ENCODE measurements at places on chromosomes 12 and 14.

DNA sequence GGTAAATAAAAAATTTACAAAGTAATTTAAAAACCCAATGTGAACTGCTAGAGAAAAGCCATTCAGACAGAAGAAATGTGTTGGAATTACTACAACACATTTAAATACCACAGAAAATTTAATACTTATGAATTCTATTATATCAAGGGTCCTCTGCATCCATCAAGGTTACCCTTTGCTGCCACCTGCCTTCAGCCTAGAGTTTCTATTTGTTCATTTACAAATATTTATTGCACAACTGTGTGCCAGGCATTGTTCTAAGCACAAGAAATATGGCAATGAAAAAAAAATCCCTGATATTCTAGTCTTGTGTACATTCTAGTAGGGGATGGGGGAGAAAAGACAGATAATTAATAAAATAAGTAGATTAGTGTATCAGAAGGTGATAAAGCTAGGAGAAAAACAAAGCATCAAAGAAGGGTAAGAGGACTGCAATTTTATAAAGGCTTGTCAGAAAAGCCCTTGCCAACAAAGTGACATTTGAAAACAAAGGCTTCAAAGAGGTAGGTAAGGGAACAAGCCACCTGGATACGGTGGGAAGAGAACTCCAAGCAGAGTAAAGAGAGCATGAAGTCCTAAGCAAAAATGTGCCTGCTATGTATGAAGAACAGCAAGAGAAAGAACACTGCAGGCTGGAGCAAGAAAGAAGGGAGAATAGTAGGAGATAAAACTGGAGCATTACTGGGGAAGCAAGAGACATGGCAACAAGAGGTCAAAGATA is 59.1 kb upstream of the SLC6A13 start:
- no peak for DNase-seq

GRCh38 chr12:101655393-101655792 is 42.0 kb upstream of the CHPT1 start:
- no peak for DNase-seq

- no peak for DNase-seq
These were observed 118.3 kb upstream of the ATF7IP start for GRCh38 chr12:14247166-14247565.

DNA sequence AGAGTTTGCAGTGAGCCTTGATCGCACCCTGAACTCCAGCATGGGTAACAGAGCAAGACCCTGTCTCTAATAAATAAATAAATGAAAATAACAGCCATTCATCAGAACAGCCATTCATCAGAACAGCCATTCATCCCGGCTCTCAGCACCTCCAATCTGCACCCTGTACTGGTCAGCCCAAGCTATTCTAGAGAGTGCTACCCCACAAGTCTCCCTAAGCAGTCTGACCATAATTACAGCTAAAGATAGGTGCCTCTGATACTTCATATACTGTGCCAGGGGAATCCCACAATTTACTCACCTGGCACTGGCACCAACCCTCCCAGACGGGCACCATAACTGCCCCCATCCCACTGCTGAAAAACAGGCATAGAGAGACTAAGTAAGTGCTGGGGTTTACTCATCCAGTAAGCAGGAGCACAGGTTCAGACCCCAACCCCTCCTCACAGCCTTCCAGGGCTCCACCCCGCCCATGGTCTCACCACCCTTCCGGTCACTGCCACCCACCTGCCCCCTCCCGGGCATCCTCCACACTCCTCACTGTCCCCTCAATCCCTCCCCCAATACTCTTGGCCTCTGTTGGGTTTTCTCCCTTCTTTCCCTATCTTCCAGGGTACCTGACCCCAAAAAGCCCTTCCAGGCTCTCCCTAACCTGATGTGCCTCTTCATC is 15.2 kb upstream of the EIF5 start:
- DNase-seq = no peak

- no peak for DNase-seq
These were observed 10.4 kb upstream of the PTHLH start for GRCh38 chr12:27982951-27983350.

All from neural crest cell (in vitro differentiated cells).